Stimulated activated CD4-positive, alpha-beta T cell treated with anti-CD3 and anti-CD28 coated beads, Interleukin-1b, Interleukin-23, amount 100 ng/mL, for 48 hours (primary cell): ENCODE measurements at places on chromosomes 12 and 14.

DNA sequence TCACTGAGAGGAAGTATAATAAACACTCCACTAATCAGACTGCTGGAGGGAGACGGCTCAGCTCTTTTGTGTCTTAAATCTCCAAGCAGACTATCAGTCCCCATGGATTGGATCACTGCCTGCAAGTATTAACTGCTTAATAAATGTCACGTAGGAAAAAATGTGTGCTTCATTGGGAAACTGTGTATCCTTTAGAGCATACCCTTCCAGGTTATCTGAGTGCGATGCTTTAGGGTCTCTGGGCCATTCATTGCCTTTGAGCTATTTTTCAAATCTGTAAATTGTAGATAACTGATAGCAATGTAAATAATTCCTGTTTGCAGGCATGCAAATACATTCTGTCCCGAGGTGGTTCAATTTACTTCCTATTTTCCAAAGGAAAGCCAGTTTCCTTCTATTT lies 45.0 kb upstream of the VASH1 start:
- DNase-seq = no peak

GRCh38 chr14:68798621-68799020 lies 5.8 kb upstream of the ZFP36L1 start:
- DNase-seq = no peak

- no peak for DNase-seq
These were observed 8.0 kb upstream of the OR5AU1 start for GRCh38 chr14:21163871-21164291.

DNA sequence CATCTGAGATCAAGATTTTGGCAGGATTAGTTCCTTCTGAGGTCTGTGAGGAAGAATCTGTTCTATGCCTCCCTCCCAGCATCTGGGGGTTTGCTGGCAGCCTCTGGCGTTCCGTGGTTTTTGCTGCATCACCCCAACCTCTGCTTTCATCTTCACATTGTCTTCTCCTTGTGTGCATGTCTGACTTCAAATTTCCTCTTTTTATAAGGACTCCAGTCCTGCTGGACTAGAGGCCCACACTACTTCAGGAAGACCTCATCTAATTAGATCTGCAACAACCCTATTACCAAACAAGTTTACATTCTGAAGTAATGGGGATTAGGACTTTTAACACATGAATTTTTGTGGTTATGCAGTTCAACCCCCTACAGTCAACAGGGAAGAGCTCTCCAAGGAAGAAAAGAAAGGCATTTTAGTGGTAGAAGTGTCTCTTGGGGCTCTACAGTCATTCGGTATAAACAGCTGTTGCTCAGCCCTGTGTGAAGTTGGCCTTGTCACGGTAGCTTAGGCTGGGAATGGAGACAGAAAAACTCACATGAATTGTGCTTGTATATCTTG lies 89.7 kb downstream of the CAND1 start:
- no peak for DNase-seq

DNA sequence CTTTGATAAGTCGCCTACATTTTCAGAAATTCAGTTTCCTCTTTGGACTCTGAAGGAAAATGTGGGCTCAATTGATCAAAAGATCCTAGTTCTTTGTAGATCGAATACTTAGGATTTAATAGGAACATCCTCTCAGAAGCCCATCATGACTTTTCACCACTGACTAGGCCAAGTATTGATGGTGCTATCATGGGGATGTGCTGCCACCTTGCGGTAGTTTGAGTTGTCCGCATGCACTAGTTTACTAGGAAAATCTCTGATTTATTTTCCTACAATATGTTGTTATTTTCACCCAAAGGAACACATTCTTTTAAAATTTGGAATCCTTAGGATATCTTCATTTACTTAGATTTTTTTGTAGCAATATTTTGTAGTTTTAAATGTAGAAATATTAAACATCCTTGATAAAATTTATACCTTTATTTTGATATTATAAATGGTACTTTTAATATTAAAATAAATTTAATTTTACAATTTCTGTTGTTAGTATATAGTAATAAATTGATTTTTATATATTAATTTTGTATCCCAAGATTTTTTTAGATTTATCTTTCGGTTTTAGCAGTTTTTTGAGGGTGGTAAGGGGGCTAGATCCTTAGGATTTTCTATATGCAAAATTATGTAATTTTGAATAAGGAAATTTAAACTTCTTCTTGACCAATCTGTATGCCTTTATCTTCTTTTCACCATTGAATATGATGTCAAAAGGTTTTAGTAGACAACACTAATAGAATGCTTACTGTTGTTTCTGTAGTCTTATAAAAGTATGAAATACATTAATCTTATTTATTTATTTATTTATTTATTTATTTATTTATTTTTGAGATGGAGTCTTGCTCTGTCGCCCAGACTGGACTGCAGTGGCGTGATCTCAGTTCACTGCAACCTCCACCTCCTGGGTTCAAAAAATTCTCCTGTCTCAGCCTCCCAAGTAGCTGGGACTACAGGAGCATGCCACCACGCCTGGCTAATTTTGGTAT lies 52.9 kb upstream of the OR9K2 start:
- DNase-seq = peak; percentile 70

DNA sequence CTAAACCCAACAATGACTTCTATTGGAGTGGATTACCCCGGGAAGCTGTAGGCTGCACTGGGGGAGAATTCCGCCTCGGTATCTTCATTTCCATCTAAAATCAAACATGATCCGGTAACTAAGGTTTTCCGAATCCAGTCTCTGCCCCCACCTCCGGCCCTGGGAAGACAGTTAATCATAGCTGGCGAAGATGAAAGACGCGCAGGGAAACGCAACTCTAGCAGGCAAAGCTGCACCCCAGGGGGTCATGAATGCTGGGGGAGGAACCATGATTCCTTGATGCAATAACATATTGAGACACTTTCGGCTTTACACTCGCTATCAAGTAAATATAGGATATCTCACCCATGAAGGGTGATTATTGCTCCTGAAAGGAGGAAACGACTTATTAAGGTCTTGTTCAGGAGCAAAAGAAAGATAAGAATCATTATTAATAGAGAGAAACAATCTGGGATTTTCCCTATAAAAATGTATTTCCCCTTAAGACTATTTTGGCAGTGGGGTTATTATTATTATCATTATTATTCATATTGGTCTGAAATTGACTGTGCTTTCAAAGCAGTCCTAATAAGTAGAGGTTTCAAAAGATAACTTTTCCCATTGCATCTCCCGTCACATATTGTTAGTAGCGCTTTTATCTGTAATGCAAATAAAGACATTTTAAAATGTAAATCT lies 614.9 kb downstream of the VRK1 start:
- DNase-seq = no peak

DNA sequence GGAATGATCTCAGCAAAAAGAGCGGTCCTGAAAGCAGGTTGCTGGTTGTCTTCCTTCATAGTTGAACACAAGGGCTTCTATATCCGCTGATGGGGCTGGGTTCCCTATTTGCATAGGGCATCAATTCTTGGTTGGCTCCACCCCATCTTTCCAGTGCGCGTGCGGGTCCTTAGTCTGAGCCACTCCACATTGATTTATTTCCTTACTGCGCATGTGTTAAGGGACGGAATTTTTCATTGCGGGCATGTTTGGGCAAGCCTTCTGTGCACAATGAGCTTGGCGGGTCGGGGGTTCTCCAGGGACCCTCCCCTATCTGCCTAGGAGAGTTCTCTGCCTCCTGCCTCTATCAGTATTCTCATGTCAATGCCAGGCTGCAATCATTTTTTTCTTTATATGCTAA lies 21.2 kb upstream of the DLGAP5 start:
- DNase-seq = no peak

GRCh38 chr12:57473392-57473791 lies 6.3 kb downstream of the ARHGAP9 start:
- DNase-seq = no peak

- peak; percentile 53 for DNase-seq
These were observed 88.2 kb downstream of the DUSP16 start for GRCh38 chr12:12474471-12474928.

GRCh38 chr14:54252072-54252730 lies 144.6 kb upstream of the CDKN3 start:
- no peak for DNase-seq

- no peak for DNase-seq
These were observed 1.9 kb downstream of the ASCL1 start for GRCh38 chr12:102959391-102959790.

DNA sequence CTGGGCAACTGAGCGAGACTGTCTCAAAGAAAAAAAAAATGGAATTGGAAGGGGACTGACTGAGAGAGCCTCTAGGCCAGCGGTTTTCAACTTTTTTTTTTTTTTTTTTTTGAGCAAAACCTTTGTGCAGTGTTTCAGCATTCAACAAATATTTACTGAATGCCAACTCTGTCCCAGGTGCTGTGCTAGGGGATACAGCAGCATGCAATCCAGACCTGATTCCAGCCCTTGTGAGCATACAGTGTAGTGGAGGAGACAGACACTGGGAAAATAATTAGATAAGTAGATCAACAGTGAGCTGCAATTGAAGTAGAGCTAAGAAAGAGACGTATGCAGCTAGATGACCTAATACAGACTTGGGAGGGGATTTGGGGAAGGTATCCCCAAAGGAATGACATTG lies 23.8 kb upstream of the LTBP2 start:
- no peak for DNase-seq

- DNase-seq = no peak
These were observed 561.9 kb downstream of the CCER1 start for GRCh38 chr12:90393089-90393488.

DNA sequence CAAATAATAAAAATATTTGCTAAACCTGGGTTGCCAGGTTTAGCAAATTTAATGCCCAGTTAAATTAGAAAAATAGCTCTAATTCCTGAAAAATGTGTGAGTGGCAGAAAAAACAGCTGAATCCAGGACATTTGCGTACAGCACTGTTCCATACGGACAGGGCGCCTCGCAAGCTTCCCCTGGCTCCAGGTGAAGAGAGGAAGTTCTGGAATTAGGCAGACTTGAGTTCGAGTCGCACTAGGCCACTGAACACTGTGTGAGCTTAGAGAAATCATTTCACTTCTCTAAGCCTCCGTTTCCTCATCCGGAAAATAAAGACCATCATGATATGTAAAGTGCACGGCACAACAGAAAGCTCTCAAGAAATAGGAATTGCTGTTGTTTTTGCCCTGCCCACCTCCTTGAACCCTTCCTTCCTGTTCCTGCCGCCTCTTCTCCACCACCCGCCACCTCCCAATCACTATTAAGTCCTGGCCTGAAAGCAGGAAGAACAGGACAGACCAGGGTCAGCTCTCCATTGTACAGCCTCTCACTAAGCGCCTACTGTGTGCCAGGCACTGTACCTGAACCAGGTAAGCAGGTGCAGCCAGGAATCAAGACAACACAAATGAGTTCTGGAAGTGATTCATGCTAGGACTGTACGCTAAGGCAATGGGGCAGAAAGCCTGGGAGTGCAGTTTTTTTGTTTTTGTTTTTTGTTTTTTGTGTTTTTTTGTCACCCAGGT lies 763 bp upstream of the PHETA1 start:
- no peak for DNase-seq

GRCh38 chr14:50520947-50521815 lies 11.2 kb downstream of the MAP4K5 start:
- peak; percentile 80 for DNase-seq

DNA sequence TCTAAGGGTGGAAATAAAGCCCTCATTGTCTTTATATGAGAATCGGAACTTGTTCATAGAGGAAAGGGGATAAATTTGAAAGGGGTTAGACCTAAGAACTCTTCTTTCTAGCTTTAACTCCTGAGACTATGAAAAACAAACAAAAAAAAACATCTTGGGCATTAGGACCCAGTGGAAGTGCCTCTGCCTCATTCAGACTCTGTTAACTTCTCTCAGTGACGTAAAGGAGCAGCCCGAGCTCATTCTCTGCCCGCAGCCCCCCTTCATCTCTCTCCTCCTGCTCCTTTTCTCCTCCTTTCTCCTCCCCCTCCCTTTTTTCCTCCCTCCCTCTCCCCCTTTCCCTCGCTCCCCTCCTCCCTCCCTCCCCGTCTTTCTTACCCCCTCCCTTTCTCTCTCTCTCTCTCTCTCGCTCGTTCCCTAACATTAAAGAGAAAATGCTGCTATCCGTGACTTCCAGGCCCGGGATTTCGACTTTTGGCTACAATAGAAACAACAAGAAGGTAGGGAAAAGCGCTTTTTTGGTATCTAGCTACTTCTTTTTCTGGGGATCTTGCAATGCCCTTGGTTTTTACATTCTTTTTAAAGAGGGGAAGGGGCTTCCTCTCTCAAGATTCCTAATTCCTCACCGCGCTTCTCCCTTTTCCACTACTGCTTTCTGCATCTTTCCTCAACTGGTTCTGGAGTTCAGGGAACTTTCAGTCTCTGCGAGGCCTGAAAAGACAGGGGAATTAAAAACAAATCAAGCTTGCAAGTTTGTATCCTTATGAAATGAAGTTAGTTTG lies at the start of gene RBMS2:
Gene RBMS2, plus strand, starts transcription at position 231 of the 782 bp plus-strand sequence. Its CDS starts 204 bp downstream, at position 435.
- peak; percentile 10 for DNase-seq

DNA sequence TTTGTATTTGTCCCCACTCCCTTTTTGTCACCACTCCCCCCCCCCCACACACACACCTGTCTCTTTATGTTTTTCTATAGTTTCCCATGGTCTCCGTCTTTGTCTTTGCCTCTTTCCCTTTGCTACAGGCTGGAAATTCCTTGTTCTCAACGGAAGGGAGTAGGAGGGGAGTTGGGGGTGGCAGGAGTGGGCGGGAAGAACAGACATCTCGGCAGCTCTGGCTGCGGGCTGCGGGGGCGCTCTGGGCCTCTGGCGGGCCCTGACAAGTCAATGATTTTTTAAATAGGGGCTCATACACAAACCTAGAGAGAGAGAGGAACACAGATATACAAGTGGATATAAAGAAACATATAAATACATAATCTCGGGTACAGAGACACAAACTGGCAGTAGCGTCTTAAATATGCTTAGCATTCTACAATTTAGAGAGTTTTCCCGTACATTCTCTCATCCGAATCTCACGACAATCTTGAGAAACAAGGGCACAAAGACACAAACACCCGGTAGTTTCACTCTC lies 2.4 kb upstream of the NAB2 start:
- DNase-seq = peak; percentile 37

DNA sequence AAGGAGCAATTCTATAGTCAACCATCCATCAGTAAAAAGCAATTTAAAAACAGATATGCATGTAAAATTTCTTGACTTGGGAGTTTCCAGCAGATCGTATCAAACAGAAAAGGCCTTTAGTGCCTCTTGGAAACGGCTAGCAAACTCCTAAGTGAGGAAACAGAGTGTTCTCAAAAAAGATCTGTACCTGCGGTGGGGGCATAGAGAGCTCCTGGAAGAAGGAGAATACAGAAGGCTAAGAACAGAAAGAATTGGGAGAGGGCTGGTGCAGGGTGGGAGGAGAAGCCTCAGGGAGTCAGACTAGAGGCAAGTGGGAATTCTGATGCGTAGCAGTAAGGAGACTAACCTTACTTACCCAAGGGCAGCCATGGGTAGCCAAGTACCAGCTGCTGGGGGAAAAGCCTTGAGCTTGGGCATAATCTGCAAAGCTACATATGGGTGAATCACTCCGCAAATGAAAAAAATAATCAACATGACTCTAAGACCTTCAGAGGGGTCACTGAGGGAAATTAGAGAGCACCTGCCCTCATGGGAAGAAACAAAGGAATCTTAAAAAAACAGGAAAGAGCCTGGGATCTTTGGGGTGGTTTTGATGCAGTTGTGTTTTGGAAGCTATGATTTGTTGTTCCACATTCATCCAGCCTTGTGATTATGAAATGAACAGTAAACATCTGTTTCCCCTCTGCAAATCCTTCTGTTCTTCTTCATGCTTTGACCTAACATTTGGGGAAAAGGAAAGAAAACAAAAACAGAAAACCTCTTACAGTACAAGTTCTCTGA lies 10.4 kb downstream of the RHOJ start:
- DNase-seq = no peak

GRCh38 chr12:92759634-92760268 lies 57.0 kb downstream of the PLEKHG7 start:
- DNase-seq = no peak

GRCh38 chr14:99750746-99751450 lies 42.3 kb upstream of the EML1 start:
- no peak for DNase-seq

GRCh38 chr12:116571089-116571488 lies 11.9 kb downstream of the MAP1LC3B2 start:
- no peak for DNase-seq
